ENCODE measurements at places on chromosomes 2 and 18. TPM values are rescaled to one million over a fixed set of nuclear protein-coding genes. Genes with fewer than 3 reads are reported as not detected.

GRCh38 chr2:208256192-208256782, 1.4 kb upstream of the IDH1 start:
- no peak for DNase-seq
- no peak overlapping the region for H3K27ac ChIP-seq
- H3K4me3 ChIP-seq: no peak overlapping the region
- peaks cover under 1% of the 10 kb centered on the region for H3K36me3 ChIP-seq

DNA sequence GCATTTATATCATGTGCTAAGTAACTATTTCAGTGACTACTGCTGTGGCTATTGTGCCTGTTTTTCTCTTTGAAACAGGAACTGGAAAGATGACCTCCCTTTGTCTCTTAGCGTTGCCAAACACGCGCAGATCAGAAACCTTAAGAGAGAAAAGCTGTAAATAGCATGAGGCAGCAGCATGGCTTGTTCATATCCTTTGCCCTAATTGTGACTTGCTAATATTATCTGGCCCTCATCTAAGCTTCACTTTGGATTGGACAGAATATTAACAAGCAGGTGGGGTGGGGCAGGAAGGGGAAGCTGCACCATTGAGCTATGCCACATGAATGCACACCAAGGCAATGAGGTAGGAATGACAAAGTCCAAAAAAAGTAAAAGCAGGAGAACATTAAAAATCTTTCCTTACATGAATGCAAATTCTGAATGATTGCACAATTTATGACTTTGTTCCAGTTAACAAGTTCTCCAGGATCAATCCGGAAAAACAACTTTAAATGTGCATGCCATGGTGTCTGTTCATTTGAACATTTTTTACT, 128.4 kb downstream of the IRS1 start:
- H3K36me3 ChIP-seq: no peaks in the 10 kb centered on the region
- DNase-seq: no peak
- no peak overlapping the region for H3K27ac ChIP-seq

Gene STARD7
- 71.7 TPM for total RNA-seq

GRCh38 chr18:12027046-12027445, 45.7 kb downstream of the IMPA2 start:
- no peaks in the 10 kb centered on the region for H3K36me3 ChIP-seq
- DNase-seq: no peak
- H3K4me3 ChIP-seq: no peak overlapping the region
- H3K27ac ChIP-seq: no peak overlapping the region
- H3K27me3 ChIP-seq: no peaks in the 10 kb centered on the region
- no peaks in the 10 kb centered on the region for H3K4me1 ChIP-seq

DNA sequence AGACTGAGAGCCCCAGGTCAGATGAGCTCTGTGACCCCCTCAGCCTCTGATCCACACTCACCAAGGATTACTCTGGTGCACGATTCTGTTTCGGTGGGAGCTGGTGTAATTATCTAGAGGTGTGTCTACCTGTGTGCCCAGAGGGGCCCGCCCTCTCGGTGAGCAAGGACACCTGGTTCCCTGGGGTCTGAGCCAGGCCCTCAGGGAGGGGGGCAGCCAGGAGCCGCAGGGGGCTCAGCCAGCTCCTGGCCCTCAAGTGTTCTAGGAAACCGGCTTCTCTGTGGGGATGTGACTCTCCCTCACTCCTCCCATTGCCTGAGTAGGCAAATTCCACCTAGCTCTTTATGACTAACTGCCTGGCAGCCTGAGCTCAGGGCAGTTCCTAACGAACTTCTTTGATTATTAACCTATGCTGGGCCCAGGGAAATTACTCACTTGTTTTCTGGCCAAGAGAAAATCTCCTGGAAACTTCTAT, 17.4 kb downstream of the AGAP1 start:
- H3K36me3 ChIP-seq: no peaks in the 10 kb centered on the region
- no peak for DNase-seq
- H3K27ac ChIP-seq: no peak overlapping the region

DNA sequence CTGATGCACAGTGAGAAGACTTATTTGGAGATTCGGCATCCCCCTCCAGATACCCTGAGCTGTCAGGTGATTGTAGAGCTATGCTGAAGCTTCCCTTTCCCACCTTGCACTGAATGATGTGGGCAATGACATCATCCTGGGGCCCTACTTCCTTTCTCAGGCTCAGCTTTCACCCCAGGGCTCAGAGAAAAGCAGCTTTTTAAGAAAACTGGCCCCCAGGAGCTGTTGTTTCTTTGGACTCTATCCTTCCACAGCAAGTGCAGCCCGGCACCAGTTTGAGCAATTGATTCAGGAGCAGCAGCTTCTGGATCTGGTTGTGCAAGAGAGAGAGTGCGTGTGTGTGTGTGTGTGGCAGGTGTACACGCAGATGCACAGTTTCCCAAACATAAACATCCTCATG, 251.3 kb downstream of the ANAPC1 start:
- no peak overlapping the region for H3K4me3 ChIP-seq
- H3K27ac ChIP-seq: no peak overlapping the region
- H3K27me3 ChIP-seq: no peaks in the 10 kb centered on the region
- DNase-seq: no peak
- peaks cover 11% of the 10 kb centered on the region for H3K4me1 ChIP-seq

Gene LYPD6
- not detected for total RNA-seq

GRCh38 chr2:217092710-217093379, 233.0 kb upstream of the TNP1 start:
- H3K27me3 ChIP-seq: peaks cover 2% of the 10 kb centered on the region
- DNase-seq: no peak
- no peaks in the 10 kb centered on the region for H3K36me3 ChIP-seq
- H3K4me1 ChIP-seq: peaks cover 8% of the 10 kb centered on the region
- no peak overlapping the region for H3K4me3 ChIP-seq
- H3K27ac ChIP-seq: no peak overlapping the region

GRCh38 chr2:231932711-231932970, 6.4 kb upstream of the NPPC start:
- H3K4me1 ChIP-seq: no peaks in the 10 kb centered on the region
- DNase-seq: no peak
- H3K27me3 ChIP-seq: no peaks in the 10 kb centered on the region
- no peak overlapping the region for H3K27ac ChIP-seq

DNA sequence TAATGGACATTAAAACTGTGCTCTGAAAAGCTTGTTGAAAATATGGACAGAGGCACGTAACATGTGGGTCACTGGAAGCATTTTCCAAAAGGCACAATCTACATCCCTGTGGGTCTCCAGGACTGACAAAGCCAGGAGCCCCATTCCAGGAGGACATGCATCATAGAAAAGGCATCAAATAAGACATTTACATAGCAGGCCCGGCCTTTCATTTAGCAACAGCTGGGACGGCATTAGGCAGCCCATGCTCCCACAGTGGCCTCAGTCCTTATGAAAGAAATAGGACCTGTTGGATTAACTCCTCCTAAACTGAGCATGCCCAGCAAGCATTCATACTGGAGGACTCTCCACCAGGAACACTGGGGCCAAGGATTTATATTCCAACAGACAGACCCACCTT, 72.2 kb downstream of the TWIST2 start:
- no peak overlapping the region for H3K4me3 ChIP-seq
- no peaks in the 10 kb centered on the region for H3K36me3 ChIP-seq
- peaks cover 50% of the 10 kb centered on the region for H3K27me3 ChIP-seq
- no peak for DNase-seq
- H3K4me1 ChIP-seq: no peaks in the 10 kb centered on the region

Gene MARCO
- total RNA-seq: not detected

GRCh38 chr2:10486601-10487079, 38.5 kb upstream of the ODC1 start:
- no peak overlapping the region for H3K4me3 ChIP-seq
- no peaks in the 10 kb centered on the region for H3K4me1 ChIP-seq
- H3K27me3 ChIP-seq: no peaks in the 10 kb centered on the region
- no peak overlapping the region for H3K27ac ChIP-seq
- no peak for DNase-seq

DNA sequence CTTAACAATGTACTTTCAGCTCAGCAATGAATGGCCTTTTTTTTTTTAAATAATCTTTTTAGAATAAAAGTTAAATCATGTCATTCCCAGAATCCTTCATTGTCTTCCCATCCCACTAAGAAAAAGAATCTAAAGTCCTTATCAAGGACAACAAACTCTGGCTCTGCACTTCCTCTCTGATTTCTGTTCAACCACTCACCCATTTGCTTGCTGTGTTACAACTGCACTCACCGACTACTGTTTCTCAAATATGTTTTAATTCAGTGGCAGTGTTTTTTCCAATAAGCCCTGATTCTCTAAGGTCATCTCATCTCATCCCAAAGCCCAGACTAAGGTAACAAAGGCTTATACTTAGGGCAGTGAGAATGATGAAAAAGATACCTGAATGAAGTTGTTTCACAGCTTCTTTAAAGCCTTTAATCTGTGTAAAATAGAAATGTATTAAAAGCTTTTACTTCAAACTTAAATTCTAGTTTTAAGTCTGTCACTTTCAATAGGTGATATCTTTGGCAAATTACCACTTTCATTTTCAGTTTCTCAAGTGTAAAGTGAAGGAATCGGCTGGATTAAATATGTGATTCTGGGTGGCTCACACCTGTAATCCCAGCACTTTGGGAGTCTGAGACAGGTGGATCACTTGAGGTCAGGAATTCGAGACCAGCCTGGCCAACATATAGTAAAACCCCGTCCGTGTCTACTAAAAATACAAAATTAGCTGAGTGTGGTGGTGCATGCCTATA, 87.6 kb downstream of the RBBP8 start:
- no peaks in the 10 kb centered on the region for H3K4me1 ChIP-seq
- no peaks in the 10 kb centered on the region for H3K36me3 ChIP-seq
- H3K27me3 ChIP-seq: no peaks in the 10 kb centered on the region
- H3K27ac ChIP-seq: no peak overlapping the region
- H3K4me3 ChIP-seq: no peak overlapping the region

DNA sequence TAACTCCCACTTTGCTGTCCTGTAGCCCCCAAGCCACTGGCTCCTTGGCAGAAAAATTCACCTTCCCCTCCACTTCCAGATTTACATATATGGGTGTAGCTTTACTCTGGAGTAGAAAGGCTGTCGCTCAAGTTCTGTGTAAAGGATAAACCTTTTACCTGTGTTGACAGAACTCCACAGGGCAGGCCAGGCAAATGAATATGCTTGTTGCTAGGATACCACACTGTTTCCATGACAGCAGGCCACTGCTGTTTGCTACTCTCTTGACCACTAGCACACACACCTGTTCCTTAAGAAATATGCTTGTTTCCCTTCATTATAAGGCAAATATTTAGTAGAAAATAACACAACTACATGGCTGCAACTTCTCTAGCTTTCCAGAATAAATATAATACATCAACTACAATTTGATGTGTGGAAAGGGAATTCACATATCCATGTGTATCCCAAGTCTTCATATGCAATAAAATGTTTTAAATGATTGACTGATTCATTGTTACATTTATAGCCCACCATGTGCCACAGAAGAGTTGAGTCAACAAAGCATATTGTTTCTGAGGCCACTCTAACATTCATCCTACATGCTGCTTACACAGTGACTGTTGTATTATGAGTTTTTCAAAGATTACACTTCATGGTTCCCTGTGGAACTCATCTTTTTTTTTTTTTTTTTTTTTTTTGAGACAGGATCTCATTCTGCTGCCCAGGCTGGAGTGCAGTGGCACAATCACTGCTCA, 56.2 kb upstream of the ROCK1 start:
- no peaks in the 10 kb centered on the region for H3K27me3 ChIP-seq
- no peak for DNase-seq
- H3K27ac ChIP-seq: no peak overlapping the region
- H3K4me1 ChIP-seq: no peaks in the 10 kb centered on the region

DNA sequence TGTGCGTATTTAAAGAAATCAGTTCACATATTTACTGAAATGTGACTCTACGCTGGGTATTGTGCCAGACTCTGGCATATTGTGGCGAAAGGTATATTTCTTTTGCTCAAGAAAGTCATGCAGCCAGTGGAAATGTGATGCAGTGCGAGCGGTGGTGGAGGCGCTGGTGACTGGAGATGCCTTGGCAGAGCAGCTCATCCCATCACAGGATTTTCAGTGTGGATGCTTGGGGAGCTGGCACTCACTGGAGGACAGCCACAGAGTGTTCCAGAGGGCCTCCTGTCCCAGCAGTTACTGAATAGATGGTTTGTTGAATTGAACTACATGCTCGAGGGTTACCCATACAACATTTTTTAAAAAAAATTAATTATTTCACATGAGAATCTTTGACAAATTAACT, 117.6 kb downstream of the ZNF407 start:
- no peaks in the 10 kb centered on the region for H3K27me3 ChIP-seq
- H3K4me1 ChIP-seq: no peaks in the 10 kb centered on the region
- no peak overlapping the region for H3K4me3 ChIP-seq
- H3K36me3 ChIP-seq: no peaks in the 10 kb centered on the region
- no peak overlapping the region for H3K27ac ChIP-seq
- DNase-seq: no peak

GRCh38 chr2:72993147-72993932, 76.0 kb downstream of the EMX1 start:
- DNase-seq: peak; percentile 16
- H3K4me3 ChIP-seq: no peak overlapping the region
- no peak overlapping the region for H3K27ac ChIP-seq
- no peaks in the 10 kb centered on the region for H3K4me1 ChIP-seq
- H3K27me3 ChIP-seq: peaks cover 5% of the 10 kb centered on the region

DNA sequence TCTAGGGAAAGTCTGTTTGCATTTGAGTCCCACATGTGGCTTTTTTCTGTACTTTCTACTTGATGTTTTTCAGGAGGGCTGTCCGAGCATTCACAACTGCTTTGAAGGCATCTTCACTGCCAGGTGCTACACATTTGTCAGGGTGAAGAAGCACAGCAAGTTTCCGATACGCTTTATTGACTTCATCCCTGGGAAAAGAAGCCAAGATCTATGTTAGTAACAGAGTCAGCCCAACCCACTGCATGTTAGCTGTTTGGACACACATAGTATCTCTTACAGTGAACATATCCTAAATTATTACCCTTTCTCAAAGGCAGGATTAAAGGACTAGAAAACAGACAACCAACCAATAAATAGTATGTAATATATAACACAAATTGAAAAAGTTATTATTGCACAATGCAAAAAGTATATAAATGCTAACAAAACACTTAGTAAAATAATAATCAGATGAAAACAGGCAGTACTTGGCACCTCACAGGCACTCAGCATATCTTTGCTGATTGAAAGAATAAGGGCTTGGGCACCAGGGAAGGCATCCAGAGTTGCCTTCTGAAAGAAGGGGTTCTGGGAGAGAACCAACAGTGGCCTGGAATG, 24.1 kb downstream of the DNAJC27 start:
- H3K4me1 ChIP-seq: no peaks in the 10 kb centered on the region
- DNase-seq: no peak
- no peak overlapping the region for H3K4me3 ChIP-seq
- H3K27ac ChIP-seq: no peak overlapping the region

Gene EPHA4
- total RNA-seq: 58.0 TPM

DNA sequence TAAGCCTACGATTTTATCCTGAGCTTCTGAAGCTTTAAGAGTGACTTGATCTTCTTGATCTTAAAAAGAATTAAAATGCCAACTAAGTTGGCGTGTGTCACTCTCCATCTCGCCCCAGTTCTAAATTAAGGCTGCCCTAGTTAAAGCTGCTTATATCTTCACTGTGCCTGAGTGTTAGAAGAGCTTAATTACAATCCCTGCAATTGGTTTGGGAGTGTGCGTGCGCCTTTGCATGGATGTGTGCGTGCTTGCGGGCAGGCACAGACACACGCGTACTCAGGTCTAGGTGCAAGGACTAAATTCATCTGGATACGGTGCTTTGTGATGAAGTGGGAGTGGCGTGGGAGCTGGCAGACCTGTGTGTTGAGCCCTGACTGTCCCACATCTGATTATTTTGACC, 201.5 kb downstream of the FAM210A start:
- no peak overlapping the region for H3K4me3 ChIP-seq
- peaks cover 9% of the 10 kb centered on the region for H3K4me1 ChIP-seq
- no peak overlapping the region for H3K27ac ChIP-seq
- H3K27me3 ChIP-seq: no peaks in the 10 kb centered on the region

Gene TMEM198
- total RNA-seq: 0.79 TPM

Gene ITGB6
- not detected for total RNA-seq

Measured in T-cell (primary cell).